NCI-H1694 (cell line): ENCODE measurements at places on chromosomes 7 and 10.

DNA sequence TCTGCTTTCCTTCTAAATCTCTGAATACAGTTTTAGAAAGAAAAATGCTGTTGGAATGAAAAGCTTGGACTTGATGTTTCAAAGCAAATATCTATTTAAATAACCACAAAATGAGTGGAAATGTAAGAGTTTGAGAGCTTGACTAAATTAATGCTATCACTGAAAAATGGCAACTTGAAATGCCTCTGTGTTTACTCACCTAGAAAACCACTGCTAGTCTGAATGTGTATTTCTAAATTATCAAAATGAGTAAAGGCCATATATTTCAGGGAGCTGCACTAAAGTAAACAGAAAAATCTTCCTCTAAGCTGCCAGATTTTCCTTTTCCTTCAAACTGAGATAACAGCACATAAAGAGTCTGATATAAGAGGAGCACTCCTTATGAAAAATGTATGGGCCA is 87.9 kb downstream of the DPY19L1 start:
- DNase-seq: no peak

DNA sequence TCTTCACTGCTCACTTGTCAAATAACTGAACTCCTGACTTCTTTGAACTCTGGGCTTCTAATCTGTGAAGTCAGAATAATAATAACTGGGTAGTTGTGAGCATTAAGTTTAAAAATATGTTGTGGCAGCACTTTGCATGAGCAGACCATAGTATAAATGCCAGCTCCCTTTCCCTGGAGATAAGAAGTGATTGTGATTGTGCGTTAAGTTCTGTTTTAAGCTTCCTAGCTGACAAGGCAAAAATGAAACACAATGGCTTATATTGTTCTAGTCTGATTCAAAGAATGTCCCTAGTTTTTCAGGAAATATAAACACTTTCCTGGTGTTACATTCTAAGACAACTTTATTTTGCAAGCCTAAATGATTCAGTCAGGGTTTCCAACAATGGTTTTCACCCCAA is 61.8 kb downstream of the PTPRE start:
- DNase-seq: no peak

GRCh38 chr7:24169077-24169624 is 114.8 kb upstream of the NPY start:
- no peak for DNase-seq

GRCh38 chr7:116554436-116554835 is 29.6 kb downstream of the CAV1 start:
- no peak for DNase-seq

DNA sequence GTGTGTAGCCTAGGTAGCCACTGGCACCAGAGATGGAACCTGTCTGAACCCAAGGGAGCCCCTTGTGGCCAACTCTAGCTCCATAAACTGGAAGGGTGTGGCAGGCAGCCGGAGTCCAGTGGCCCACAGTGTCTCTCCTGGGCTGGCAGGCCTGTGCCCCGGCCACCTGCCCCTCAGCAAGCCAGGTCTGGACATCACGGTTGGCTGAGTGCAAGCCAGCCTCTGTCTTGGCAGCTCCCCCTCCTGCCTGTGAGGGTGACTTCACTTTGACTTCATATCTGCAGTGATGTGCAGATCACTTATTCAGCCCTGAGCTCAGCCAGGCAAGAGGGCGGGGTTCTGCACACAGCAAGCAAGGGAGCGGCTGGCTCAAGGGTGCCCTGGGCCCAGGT is 1.3 kb upstream of the RET start:
- DNase-seq: no peak

GRCh38 chr7:2109936-2110609 is 122.7 kb downstream of the MAD1L1 start:
- no peak for DNase-seq

DNA sequence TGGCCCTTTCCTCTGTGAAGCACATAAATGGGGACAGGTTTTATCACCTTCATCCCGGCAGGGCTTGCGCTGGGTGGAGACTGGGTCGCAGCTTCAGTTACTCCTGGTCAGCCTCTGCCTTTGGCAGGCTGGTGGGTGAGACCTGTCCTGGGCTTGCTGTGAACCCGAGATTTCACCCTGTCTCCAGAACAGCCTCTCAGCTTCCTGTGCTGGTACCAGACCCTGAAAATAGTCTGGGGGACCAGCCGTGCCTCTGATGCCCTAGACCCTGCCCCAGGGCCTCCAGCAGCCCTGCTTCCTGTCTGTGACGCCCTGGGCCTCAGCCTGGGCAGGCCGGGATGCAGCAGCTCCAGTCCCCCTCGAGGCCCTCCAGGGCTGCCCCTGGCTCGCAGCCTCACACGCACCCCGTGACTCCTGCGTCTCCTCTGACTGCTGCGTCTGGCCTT is 13.2 kb upstream of the PWWP2B start:
- DNase-seq: no peak

DNA sequence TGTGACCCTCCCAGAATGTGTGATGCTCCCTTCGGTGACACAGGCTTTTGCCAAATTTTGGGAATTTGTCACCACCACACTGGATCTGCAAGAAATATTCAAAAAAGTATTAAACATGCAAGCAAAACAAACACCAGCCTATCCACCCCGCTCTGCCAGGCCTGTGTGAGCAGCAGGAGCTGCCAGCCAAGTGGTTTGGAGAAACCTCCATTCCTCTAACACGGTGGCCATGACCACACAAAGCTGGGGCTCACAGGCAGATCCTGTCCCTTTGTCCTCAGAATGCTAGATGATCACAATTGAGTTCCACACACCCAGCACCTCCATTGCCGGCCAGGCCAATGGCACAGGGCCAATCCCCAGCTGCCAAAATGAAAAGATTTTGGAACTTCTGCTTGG is 261.9 kb upstream of the PPP2R2D start:
- DNase-seq: no peak

- no peak for DNase-seq
These were observed 74.0 kb downstream of the DOCK4 start for GRCh38 chr7:112132051-112132694.

DNA sequence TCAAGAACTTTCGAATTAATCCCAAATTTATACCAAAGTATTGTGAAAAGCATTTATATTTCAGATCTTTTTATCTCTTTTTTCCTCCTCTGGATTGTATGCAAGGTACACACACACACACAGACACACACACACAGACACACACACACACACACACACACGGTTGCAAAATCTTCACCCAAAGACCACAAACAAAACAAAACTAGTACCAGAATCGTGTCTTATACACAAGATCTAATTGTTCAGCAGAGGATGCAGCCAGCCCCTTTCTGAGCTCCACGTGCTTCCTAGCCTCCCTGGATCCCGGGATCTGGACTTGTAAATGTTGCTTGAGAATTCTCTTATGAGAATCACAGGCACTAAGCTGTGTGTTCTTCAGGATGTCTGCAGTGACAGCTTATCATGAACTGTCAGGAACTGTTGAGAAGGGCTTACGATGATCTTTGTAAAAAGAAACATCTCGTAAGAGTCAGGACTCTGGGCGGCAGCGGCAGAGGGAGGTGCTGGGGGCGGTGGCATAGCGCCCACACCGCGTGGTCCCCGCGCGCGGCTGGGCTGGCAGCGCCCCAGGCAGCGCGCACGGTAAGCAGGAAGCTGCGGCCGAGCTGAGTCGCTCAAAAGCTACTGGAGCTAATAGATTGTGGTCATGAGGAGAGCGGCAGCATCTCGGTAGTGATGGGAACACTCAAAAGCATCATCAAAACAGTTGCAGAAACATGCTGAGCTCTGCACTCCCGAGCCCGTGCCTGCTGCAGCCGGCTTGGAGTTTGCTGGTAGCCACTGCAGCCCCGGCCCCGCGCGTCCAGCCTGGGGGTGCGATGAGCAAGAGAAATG is 277.6 kb downstream of the GATA3 start:
- no peak for DNase-seq

- no peak for DNase-seq
These were observed 21.5 kb downstream of the PAX2 start for GRCh38 chr10:100766693-100767421.

DNA sequence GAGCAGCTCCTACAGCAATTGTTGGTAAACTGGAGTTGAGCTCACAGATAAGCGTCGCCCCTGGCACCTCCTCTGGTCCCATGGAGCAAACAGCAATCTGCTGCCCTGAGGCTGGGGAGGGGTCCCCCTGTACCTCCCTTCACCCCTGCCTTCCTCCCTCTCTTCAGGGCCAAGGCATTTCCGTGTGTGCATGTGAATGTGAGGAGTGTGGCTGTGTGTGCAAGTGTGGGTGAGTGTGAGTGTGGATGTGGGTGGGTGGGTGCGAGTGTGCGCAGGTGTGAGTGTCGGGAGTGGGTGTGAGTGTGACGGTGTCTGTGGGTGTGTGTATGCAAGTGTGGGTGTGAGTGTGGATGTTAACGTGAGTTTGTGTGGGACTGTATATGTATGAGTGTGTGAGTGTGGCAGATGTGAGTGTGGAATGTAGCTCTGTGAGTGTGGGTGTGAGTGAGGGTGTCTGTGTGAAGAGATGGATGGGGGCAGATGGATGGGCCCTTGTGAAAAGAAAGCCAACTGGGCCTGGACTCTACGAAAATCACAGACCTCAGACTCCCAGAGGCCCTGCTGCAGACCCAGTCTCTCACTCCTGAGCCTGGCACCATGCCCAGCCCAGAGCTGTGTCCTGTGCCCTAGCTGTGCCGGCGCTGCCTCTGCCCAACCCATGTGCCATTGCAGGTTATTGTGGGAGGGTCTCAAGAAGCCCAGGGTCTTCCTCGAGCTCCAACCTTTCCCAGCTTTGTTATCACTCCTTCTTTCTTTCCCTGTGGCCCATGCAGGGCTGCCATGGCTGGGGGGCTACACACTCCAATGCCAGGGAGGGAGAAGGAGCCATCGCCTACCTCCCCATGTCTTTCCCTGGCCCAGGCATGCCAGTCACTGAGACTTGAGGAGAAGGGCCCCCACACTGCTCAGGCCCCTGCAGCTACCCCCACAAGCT is 73.9 kb downstream of the GRID1 start:
- DNase-seq: no peak

DNA sequence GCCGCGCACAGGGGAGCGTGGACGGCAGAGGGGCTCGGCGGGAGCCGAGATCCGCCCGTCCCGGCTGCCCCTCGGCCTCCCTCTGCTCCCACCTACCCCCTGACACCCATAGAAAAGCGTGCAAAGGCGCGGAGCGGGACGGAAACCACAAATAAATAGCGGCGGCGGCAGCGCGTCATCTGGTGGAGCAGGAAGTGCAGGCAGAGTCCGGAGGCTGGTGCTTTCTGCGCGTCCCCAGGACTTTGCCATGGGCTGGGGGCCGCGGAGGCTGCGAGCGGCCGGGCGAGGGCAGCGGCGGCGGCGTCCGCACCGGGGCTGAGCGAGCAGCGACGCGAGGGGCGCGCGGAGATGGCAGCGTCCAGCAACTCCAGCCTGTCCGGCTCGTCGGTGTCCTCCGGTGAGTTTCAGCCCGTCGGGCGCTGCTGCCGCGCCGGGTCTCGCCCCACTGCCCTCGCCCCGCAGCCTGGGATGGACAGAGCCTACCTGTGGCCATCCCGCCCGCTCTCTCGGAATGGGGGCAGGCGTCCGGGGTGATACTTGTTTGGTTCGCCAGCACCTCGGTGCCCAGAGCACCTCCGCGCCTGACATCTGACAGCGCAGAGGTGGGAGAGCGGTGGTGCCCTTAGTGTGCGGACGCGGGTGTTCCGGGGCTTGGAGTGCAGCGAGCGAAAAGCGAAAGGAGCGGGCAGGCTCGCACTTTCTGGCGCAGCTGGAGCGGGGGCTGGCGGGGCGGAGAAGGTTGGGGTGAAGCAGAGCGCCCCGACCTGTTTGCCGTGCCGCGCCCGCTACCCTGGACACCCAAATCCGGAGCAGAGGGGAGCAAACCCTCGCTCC is at the start of gene CHN2:
CHN2 (plus strand) TSS at position 182 of the 834 bp plus-strand sequence.
- peak; percentile 25 for DNase-seq

DNA sequence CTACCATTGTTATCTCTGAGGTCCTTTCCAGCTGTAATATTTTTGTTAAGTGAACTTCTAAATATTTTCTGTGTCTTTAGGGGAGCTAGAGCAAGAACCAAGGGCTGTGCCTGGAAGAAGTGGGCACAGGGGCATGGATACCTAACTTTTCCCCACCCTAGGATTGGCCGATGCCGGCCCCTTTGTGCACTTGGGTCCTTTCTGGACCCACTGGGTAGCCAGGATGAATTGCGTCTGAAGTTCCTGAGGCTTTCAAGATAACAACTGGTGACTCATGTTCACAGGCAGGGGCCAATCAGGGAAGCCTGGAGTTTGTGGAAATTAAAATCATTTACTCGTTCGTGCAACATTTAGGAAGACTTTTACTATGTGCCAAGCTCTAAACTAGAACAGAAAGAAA is 758 bp downstream of the DPCD start:
- DNase-seq: no peak

DNA sequence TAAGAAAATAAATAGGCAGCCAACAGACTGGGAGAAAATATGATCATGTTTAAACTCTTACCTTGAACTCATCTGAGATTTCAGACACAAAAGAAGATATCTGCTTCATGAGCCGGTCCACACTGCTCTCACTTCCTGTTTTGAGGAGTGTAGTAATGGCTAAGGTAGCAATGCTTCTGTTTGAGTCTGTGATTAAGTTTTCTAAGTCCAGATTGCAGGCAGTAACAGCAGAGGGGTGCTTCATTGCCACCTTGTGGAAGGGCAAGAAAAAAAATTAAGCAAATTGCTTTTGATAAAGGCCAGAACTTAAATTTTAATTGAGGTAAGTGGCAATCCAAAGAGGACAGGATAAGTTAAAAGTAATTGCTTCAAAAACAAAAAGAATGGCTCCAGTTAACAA is 69.1 kb downstream of the MEST start:
- DNase-seq: no peak

DNA sequence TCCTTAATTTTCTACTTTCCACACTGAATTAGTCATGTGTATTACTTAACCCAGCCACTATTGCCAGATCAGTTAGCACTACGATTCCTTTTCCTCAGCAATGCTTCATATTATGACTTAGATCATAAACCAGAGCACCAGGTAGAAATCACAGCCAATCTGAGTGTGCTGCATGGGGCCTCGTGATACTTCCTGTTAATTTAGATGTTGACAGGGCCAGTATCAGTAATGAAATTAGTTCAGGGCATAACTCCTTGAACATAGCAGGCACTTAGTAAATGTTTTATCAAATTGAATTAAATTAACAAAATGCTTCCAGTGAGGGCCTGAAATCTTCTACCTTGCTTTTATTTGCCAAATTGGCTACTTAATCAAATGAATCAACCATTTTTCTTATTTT is 169.3 kb upstream of the LRGUK start:
- no peak for DNase-seq

GRCh38 chr10:48556065-48556464 is 48.8 kb downstream of the ARHGAP22 start:
- no peak for DNase-seq

DNA sequence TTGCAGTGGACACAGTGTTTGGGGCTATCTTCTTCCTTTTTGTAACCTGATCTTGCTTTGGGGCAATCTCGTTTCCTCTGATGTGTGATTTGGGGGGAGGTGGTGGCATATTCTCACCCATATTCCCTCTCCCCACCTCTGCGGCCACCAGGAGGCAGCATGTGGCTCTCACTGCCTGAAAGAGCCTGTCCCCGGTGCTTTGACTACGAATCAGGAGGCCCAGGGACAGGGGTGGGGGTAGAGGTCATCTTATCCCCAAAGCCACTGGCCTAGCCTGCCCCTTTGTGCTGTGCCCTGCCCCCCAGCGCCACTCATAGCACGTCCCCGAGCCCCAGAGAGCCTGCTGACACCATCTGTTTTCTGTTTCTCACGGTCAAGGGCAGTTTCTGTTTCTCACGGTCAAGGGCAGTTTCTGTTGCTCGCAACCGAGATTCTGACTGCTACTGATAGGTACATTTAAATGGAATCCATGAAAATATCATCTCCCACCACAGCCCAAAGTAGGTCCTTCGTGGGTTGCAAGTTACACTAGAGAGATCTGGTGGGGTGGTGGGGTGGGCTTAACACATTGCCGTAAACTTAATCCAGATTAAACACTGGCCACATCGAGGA is 28.2 kb downstream of the PHYH start:
- peak; percentile 31 for DNase-seq
